ENCODE measurements at places on chromosomes 11 and 22.

DNA sequence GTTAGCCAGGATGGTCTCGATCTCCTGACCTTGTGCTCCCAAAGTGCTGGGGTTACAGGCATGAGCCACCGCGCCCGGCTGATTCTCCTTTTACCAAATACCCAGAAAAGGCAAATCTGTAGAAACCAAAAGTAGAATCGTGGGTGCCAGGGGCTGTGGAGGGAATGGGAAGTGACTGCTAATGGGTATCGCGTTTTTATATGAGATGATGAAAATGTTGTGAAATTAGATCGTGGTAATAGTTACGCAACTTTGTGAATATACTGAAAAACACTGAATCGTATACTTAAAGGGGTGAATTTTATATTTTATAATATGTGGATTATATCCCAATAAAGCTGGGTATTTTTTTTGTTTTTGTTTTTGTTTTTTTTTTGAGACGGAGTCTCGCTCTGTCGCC, 48.2 kb upstream of the CREB3L1 start:
- no peak for DNase-seq

- no peak for DNase-seq
These were observed 582 bp downstream of the SREBF2 start for GRCh38 chr22:41833369-41834004.

GRCh38 chr11:110991661-110992355, 253.7 kb upstream of the POU2AF2 start:
- DNase-seq = no peak

DNA sequence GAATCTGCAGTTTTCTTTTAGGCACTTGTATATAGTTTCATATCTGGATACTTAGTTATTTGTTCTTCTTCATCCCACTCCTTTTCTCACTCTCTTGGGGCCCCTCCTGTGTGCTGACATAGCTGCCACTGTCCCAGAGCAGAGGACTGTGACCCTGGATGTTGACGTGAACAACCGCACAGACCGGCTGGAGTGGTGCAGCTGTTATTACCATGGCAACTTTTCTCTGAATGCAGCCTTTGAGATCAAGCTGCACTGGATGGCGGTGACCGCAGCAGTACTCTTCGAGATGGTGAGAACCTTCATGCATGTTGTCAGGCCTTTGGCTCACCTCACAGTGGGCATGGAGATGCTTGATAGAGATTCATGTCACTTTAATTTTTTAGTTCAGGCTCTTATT, 50.9 kb upstream of the YWHAH start:
- no peak for DNase-seq

- peak; percentile 6 for DNase-seq
These were observed 9.7 kb downstream of the SRSF8 start for GRCh38 chr11:95076416-95076815.

DNA sequence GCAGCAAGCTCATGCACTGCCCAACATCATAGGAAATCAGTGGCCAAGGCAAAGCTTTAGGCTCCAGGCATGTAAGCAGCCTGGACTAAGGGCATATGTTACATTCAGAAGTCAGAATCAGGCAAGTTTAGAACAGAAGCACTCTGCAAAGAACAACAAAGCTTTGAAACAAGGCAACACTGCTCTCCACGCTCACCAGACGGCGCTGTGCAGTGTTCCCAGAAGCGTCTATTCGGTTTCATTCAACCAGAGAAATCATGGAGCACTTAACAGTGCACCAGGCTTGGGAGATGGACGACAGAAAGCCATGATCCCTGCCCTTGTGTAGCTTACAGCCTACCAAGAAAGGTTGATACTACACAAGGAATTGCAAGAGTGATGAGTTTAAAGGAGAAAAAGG, 555.8 kb downstream of the BUD13 start:
- no peak for DNase-seq

DNA sequence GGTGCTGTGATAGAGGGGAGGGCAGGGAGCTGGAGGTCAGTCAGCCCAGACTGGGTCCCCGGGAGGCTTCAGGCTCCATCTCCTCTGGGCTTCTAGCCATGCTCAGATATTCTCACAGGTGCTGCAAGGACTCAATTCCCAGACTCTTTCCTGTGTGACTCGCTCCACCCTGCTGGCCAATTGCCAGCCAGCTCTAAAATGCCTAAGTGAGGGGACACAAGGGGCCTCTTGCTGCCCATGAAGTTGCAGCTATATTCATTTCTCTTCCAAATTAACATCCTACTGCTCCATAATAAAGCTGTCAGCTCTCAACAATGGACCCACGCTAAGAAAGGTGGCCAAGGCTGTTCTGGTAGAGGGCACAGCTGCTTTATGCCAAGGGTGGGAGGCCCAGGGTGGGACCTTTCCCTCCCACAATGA, 101.5 kb downstream of the PLEKHA7 start:
- DNase-seq = no peak

- DNase-seq = no peak
These were observed 17.4 kb downstream of the SMCO4 start for GRCh38 chr11:93525601-93526345.

DNA sequence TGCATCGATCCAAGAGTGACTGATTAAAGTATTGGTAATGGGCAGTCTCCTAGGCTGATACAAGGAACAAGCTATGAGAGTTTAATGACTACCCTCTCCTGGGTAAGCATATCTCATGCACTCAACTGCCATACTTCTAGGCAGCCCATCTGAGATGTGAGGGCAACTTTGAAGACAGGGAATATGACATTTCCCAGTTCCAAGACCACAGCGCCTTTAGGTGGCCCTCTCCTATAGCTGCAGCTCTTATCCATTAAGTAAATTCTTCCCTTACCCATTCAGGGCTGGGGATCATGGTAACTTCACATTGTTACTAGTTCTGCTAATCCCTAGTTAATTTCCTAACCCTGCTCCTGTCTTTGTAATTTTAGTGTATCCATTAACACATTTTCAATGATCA, 157.3 kb upstream of the CTSC start:
- DNase-seq = no peak

DNA sequence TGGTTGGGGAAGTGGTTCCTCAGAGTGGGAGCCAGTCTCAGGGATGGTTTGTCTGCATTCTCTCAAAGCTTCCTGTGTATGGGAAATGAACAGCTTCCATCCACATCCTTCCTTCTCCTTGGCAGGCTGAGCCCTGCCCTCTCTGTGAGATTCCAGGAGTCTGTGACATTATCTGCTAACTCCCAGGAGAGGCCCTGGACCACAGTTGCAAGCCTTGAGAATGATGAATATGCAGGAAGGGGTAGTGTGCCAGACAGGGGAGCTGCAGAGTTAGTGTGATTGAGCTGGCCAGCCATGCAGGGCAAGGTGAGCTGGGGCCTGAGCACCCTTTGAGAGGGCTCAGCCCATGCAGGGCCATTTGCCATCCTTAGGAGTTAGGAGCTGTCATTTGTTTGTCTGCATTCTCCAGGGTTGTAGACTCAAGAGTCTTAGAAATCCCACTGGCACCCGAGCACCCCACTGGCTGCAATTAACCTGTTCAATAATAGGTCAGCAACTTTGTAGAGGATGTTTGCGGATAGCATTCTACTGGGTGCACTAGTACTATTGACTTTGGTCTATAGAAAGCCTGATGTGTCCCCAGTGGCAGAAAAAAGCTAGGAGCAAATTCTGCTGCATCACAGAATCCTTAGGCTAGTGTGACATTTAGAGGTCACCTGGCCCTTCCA, 299.0 kb upstream of the CADM1 start:
- no peak for DNase-seq

DNA sequence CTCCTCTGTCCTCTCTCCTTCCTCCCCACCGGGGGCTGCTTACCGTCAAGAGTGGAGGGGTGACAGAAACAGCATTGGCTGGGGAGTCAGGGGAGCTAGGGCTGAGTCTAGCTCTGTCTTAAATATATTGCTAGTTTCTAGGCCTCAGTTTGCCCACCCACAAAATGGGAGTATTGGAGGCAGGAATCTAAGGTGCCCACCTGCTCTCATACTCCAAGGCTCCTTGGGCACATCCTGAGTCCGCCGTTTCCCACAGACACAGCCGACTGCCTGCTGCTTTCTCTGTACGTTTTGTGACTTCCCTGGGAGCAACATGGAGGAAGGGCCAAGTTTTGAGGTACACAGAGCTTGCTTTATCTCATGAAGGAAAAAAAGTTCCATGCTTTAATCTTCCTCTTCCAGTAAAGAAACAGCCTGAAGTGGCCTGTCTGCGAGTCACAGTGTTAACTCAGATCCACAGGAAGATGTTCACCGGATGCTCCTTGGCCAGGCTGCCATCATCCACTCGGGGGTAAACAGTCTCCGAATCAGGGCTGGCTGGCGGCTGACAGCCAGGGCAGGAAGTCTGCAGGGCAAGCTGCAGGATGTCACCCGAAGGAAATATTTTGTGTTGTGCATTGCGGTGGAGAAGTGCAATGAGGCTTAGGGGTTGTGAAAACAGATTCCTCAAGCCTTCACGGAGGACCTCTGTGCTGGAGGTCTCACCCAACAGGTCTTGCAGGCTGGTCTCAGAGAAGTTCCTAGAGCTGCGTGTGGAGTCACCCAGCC, 11.0 kb upstream of the CERK start:
- no peak for DNase-seq

GRCh38 chr11:84193706-84194105, 907.5 kb upstream of the CCDC90B start:
- no peak for DNase-seq

DNA sequence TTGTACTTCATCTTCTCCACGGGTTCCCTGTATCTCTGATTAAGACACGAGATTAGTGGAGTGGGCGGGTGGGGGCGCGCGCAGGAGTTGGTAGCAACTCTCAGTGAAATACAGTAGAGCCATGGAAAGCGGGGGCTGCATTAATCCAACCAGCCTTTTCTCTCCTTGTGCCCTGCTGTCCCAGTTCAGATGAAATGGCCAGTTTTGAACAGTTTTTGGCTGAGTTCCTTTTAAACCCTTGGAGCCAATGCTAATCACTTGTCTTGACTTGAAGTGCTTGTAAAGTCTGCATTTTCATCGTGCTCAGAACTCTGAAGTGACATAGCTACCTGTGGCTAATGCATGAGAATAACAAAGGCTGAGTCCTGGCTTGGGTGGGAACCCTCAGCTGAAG, 734 bp upstream of the TMEM123 start:
- DNase-seq = no peak

DNA sequence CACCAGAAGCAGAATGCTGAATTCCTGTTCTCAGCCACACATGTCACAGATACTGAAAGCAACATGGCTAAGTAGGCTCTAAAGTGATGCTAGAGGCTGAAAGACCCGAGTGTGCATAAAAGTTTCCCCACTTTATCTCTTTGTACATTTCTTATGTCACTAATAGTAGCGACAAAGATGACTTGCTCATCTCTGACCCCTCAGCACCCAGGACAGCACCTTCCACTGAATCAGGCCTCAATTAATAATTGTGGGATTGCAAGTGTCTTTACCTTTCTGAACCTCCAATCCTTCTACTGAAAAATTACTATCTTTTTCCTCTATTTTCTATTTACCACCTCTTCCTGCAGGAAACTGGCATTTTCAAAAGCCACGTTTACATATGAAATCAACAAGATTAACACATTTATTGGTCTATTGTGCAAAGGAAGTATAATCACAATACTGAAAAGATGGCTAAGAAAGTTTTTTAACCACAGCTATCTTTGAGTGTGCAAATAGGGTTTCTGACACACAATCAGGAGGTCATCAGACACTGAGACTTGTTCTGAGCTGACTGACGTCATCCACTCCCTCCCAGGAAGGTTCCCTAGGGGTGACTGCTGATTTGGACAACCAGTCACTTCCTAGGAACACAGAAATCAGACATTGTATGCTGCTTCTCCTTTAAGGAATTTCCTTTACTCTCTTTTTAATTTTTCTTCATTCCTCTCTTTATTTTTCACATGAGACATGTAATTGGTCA, 213.9 kb upstream of the ISX start:
- DNase-seq = no peak

GRCh38 chr11:62555464-62556107, 9.0 kb upstream of the AHNAK start:
- no peak for DNase-seq

- no peak for DNase-seq
These were observed 198.7 kb downstream of the DDX10 start for GRCh38 chr11:108863528-108863927.

DNA sequence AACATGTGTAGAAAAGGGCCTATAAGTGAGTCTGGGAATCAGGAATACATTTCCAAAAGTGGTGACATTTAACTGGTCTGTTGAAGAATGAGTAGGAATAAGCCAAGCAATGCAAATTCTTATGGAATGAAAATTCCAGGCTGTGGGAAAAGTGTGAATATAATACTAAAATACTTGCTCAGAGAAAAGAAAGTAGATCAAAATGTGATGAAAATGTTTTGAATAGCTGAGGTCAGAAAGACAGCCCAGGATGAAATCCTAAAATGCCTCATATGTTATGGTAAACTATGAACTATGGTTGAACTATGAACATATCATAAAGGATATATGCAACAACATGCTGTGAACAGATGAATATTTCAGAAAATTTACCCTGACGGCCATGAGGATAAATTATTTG, 688.3 kb upstream of the FAT3 start:
- DNase-seq = no peak

DNA sequence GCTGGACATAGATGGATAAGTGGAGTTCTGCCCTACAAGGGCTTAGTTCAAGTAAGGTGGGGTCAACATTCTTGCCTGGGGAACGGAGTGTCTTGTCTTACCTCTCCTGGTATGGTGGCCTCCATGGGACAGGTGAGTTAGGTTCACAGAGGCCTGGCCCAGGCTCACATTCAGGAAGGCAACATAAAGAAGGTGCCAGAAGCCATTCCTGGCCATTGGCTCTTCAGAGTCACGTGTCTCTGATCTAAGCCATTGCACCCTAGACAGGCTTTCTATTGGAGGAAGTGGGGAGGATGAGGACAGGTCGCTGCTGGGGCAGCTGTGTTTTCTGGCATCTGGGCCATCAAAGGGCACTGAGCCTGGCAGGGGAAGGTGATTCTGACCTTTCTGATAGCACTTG, 14.8 kb downstream of the LMO2 start:
- DNase-seq = no peak

DNA sequence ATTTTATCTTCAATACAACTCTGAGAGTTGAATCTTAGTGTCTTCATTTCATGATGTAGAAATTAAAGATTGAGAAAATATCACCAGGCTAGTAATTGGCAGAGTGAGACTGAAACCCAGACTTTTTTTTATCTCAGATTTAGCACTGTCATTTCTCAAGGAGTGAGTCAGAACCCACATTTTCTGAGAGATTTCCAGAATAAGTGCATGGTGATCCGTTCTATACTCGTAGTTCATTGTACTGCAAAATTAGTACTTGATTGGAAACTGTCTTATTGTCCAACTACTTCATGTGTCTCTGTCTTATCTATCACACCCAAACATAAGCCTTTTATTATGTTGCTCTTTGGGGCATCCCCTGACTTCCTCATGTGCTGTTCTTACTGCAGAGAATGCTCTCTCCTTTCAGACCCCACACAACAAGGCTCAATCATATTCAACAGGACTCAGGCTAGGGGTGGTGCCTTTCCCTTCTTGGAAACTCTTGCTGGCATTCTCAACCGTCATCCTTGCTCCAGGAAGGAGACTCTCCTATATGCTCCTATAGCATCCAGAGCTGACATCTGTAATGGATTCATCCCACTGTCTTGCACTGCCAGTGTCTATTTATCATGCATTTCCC, 76.7 kb upstream of the BLID start:
- no peak for DNase-seq

GRCh38 chr22:48207919-48208535, 1445.6 kb downstream of the TBC1D22A start:
- no peak for DNase-seq

- DNase-seq = no peak
These were observed 865 bp upstream of the ZNF280A start for GRCh38 chr22:22520667-22521602.
